ENCODE measurements at places on chromosomes 2 and 18.
A peak's percentile ranks its signal among the peaks of the same experiment; 100 is the strongest.

- DNase-seq: no peak
Measured at GRCh38 chr18:58896268-58896667, 31.6 kb downstream of the ZNF532 start.

GRCh38 chr2:88086401-88086800 is 18.8 kb downstream of the SMYD1 start:
- no peak for DNase-seq

DNA sequence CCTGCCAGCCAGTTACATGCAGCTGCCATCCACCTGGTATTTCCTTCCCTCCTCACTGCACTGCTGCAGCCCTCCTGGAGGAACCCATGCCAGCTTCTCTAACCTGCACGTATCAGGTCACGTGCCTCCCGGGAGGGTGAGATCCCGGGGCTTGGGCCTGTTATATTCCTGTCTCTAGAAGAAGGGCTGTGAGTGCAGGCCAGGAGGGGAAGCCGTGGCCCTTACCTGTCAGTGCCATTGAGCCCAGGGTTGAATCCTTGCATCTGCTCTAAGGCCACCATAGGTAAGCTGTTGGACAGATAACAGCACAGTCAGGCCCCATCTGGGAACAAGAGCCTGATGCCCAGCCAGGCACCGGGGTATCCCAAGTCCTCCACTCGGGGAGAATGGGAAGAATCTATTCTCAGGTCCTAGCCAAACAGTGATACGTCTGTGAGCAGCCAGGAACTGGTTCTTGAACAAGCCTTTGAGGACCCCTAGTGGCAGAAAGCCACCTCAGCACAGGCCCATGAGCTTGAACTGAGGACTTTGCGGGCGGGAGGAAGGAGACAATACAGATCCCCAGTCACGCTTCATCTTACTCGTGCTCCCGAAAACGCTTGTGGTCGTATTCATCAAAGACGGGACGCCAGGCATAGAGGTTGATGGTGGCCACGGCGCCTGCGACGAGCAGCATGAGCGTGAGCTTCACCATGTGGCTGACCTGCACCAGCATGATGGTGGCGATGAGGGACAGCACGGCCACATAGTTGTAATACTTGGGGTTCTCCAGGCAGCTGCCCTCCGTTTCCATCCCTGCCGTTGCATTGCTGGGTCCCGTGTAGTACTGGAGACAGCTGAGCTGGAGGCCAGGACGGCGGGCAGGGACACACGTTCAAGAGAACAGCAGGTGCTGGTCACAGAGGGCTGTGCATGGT is 34.4 kb downstream of the CENPO start:
- peak; percentile 94 for DNase-seq

- no peak for DNase-seq
Measured at GRCh38 chr2:64202206-64202845, 58.1 kb upstream of the PELI1 start.

DNA sequence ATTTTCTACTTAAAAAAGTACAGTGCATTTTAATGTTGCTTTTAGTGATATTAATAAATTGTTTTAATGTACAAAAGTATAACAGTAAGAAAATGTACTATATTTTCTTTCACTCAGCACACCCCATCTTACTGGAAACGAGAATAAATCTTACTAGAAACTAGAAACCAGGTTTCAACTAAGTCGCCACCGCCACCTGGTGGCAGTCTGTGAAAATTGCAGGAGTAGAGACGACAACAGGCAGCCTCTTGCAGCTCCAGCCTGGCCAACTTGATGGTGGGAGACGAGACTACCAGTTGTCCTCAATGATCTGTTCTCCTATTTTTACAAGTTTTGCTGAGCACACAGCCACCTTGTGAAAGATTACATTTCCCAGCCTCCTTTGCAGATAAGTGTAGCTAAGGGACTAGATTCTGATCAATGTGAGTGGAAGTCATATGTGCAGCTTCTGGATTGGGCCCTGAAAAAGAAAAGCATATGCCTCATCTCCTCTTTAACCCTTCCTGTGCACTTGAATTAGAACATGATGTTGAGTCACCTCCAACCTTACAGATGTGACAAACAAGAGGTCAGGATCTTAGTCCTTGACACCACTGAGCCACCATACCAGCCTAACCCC is 8.7 kb downstream of the OTOF start:
- DNase-seq: peak; percentile 90

DNA sequence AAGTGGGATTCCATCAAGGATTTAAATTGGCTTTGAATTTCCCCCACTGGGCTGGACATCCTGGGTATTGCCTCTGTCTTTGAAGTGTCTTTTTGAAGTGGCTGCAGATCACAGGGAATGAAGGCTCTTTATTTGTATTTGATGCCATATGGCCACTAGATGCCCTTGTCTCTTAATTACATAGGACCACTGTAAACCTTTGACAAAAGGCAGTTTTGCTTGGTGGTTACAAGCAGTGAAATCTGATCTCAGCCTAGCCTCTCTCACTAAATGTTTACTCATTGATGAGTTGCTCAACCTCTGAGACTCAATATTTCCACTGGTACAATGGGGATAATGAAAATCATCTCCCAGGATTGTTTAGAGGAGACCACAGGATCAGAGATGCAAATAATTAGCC is 102.2 kb downstream of the INSIG2 start:
- DNase-seq: no peak

- no peak for DNase-seq
Measured at GRCh38 chr18:45628979-45629958, 14.0 kb downstream of the SLC14A2 start.

- DNase-seq: no peak
Measured at GRCh38 chr2:16728351-16729136, 62.9 kb upstream of the CYRIA start.

GRCh38 chr2:1940679-1941078 is 196.4 kb upstream of the PXDN start:
- no peak for DNase-seq

GRCh38 chr2:72153924-72154323 is 6.3 kb upstream of the CYP26B1 start:
- no peak for DNase-seq

DNA sequence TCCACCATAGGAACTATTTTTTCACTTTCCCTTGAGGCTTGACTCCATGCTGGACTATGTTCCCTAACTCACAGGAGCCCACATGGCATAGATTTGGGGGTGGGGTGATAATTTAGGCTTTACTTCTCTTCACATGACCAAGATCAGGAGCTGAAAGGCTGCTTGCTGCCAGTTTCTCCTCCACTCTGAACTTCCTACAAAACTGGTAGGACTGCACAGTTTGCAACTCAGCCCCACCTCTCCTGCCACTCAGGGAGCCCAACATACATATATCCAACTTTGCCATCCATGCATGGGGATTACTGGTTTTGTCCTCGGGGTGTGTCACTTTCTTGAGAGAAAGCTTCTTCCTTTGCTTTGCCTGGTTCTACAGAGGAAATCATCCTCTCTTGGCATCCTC is 14.2 kb downstream of the INO80D start:
- DNase-seq: no peak

DNA sequence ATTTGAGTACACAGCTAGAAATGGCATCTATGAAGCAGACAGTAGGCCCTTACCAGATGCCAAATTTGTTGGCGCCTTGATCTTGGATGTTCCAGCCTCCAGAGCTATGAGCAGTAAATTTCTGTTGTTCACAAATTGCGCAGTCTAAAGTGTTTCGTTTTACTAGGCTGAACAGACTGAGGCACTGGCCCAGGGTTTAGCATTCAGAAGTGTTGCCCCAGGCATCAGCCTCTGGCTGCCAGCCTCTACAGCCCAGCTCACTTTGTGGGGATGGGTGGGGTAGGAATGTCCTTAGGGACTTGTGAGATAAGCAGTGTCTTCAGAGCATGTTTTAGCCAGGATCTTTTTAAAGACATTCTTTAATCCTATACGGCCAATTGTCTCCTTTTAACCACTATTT is 51.5 kb upstream of the MGAT5 start:
- DNase-seq: no peak

GRCh38 chr18:41646915-41647620 is 308.0 kb upstream of the PIK3C3 start:
- DNase-seq: no peak

- DNase-seq: no peak
Measured at GRCh38 chr18:54775686-54776085, 52.6 kb upstream of the RAB27B start.

- no peak for DNase-seq
Measured at GRCh38 chr18:42425025-42425424, 470.0 kb downstream of the PIK3C3 start.

- no peak for DNase-seq
Measured at GRCh38 chr2:25572638-25573037, 100.7 kb downstream of the DTNB start.

DNA sequence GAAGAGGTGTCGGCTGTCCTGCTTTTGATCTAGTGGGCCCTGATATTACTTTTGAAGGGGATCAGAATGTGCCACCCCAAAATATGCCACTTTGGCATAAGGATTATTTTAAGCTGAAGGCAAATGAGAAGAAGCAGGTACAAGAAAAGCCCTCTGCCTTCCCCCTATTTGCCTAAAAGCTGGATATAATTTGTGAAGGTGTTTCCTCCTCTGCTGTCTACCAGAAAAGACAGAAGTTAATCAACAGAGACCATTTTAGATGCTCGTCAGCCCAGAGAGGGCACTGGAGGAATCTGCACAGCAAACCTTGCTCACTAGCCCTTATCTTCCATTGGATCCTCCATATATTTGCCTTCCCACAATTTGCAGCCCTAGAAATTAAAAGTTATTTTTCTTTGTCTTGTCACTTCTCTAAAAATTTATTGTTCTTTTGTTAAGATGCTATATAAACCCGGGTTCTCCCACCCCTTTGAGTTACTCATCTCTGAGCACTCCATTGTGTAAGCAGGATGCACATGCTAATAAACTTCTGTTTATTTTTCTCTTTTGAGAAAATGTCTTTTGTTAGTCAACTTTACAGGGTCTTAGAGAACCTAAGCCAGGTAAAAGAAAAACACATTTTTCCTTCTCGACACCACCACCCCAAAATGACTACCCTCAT is 163.2 kb upstream of the SLC1A4 start:
- DNase-seq: no peak

DNA sequence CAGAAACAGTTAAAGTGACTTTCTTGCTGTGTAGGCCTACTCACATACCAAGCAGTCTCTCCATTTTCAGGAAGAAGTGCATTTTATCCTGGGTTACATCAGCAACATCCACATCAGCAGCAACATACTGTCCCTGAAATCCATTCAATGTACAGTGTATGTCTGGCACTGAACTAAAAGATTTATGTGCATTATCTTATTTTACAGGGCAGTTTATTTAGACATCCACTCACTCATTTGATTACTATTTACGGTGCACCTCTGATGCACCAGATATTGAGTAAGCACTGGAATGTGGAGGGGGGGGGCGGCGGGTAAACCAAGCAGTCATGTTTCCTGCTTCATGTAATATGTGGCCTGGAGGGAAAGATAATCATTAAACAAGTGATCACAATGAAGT is 1128.2 kb downstream of the BCL11A start:
- no peak for DNase-seq

GRCh38 chr2:29174937-29175336 is 59.7 kb downstream of the CLIP4 start:
- no peak for DNase-seq

DNA sequence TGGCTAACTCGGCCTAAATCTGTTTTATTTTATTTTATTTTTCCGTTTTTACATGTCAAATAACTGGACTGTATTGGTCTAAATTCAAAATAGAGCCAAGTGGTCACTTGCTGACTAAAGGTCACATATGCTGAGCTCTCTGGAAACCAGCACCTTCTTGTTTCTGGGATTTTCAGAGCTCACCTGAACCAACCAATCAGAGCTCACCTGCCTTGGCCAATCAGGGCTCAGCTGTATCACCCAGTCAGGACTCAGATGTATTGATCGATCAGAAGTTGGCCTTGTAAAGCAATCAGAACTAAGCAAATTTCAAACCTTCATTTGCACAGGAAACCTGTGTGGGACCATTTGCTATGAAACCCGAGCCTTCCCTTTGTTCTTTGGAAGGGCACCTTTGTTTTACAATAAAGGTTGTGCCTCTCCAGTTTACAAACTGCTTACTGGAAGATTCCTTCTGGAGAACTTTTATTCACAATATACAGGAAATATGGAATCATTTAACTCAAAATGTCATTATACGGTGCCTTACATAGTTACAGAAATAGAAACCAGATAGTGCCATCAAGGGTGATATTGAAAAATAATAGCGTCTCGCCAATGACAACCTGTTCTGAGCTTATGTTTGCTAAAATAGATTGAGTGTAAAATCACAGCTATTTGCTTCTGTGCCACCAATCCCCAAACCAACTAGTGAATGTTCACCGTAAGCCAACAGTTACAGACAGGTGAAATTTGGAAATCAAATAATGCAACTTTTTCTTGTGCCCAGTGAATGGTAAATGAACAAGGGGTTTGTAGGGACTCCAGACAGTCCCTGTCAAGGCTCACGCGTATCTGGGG is 17.3 kb upstream of the PSD4 start:
- DNase-seq: peak; percentile 69

DNA sequence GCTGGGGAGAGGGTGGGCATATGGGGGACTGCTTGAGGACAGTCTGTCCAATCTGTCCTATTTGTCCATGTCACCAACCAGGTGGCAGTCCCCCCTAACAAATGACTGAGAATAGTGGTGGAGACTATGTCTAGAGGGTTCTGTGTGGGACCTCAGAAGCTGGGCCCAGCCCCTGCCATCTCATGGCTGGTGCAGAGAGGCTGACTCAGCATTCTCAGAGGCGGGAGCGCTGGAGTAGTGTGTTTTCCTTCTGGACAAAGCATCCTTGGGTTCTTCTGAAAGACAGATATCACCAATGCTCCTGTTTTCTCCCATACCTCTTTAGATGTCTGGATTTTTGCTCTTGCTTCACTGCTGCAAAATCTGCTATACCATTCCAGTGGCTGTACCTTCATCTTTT is 44.1 kb upstream of the SP140L start:
- no peak for DNase-seq

GRCh38 chr2:120876526-120877280 is 141.0 kb downstream of the GLI2 start:
- no peak for DNase-seq

- DNase-seq: no peak
Measured at GRCh38 chr2:136101042-136101441, 16.9 kb downstream of the CXCR4 start.

DNA sequence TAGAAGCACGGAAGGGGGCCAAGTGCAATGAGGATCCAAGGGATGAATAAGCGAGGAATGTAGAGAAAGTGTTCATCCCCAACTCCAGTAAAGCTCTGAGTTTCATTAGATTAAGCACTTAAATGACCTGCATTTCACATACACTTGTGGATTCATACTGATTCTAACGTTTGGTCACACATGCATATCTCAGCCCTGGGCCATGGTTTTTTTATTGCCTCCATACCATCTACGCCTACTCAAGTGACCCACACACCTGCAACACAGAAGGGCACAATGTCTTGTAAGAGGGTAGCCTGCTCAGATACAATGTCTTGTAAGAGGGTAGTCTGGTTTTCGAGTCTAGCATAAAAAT is 566 bp upstream of the MRPS5 start:
- DNase-seq: no peak

GRCh38 chr2:168912901-168913369 is 11.8 kb downstream of the G6PC2 start:
- peak; percentile 70 for DNase-seq

All from H7 (cell line).